ENCODE measurements at places on chromosomes 2 and 18. TPM values are rescaled to one million over a fixed set of nuclear protein-coding genes. Genes with fewer than 3 reads are reported as not detected.

- DNase-seq: no peak
Observed at GRCh38 chr18:10685484-10685883, 159.7 kb downstream of the NAPG start.

Gene C2orf15
- total RNA-seq: 0.65 TPM

Gene ABHD1
- 0.09 TPM for total RNA-seq

DNA sequence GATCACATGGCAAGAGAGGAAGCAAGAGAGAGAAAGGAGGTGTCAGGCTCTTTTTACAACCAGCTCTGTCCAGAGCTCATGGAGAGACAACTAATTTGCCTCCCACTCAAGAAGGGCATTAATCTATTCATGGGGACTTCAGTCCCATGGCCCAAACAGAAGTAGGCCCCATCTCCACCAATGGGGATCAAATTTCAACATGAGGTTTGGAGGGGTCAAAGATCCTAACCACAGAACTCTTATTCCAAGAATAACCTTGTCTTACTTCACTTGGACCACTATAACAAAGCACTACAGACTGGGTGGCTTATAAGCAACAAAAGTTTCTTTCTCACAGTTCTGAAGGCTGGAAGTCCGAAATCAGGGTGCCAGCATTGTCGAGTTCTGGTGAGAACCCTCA lies 31.8 kb downstream of the GRB14 start:
- no peak for DNase-seq

DNA sequence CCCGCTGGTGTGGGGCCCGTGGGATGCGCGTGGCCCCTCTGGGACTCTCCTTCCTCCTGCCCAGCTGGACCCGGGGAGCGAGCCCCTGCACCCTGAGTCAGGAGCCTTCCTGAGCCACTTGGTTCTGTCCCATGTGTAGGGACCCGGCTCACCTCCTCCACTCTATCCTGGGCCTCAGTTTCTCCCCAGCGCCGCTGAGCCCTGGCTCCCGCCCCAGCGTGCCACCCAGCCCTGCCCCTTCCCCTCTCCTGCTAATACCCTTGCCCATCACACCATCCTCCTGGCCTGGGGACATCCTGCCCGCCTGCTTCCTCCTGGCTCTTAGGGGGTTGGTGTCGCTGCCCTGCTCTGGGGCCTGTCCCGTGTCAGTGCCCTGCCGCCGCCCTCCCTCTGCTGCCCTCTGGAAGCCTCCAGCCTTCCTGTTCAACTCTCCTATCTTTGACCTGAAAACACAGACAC lies 24.8 kb downstream of the GPC1 start:
- no peak for DNase-seq

Gene G6PC2
- total RNA-seq: not detected

Gene GDF7
- total RNA-seq: 5.0 TPM

Gene C2orf66
- not detected for total RNA-seq

Gene ANKRD30B
- not detected for total RNA-seq

Gene AGXT
- 254 TPM for total RNA-seq

DNA sequence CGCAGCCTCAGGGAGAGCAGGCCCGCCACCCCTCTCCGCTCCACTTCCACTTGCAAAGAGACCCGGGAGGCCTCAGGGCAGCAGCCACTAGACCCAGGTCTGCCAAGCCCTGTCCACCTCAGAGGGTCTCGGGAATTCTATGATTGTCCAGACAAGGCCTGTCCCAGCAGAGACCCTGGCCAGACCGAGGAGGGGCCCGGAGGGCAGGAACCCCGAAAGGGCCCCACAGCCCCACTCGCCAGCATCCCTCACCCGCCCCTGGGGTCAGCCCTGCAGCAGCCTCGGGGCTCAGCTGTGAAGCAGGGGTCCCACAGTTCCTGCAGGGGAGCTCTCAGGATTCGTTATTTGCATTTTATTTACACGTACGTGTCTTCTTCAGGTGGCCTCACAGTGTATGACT lies 269.5 kb downstream of the EIPR1 start:
- DNase-seq: no peak

GRCh38 chr2:201668402-201668910 lies 25.2 kb upstream of the TMEM237 start:
- no peak for DNase-seq

- DNase-seq: peak; percentile 55
Observed at GRCh38 chr2:238139196-238140039, 950 bp downstream of the KLHL30 start.

Gene DYNC1I2
- total RNA-seq: 29.9 TPM

- no peak for DNase-seq
Observed at GRCh38 chr2:37842732-37843440, 82.2 kb upstream of the RMDN2 start.

- DNase-seq: no peak
Observed at GRCh38 chr2:119853777-119854399, 94.2 kb downstream of the PTPN4 start.

Gene GPR155
- 9.4 TPM for total RNA-seq

- no peak for DNase-seq
Observed at GRCh38 chr18:34767601-34768027, 57.5 kb downstream of the DTNA start.

- DNase-seq: no peak
Observed at GRCh38 chr2:202780514-202781021, 91.0 kb downstream of the ICA1L start.

DNA sequence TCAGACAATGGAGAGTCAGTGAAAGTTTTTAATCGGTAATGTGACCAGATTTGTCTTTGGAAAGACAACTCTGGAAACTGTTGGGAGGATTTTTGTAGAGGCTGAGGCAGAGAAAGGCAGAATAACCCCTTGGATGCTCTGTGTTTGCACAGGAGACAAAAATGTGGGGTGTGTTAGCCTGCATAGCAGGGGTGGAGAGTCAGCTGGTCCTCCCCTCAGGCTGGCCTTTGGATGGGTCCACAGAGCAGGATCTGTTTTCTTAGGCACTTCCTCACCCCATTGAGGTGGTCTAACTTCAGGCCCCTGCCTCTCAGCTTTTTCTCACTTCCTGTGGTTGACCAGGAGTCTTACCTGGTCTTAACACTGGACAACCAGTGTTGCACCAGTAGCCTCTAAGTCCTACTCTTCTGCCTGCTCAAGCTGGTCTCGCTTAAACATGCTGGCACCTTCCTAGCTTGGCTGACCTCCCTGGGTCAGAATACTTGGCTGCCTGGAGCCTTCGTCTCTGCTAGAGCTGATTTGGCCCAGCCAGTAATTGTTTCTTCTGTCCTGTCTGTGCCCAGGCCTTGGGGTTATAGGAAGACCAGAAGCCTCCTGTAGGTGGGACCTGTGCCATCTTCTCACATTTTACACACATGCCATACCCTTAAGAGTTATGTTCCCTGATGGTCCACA lies 259.8 kb upstream of the RASGRP3 start:
- no peak for DNase-seq

- no peak for DNase-seq
Observed at GRCh38 chr18:58805467-58806187, 59.0 kb upstream of the ZNF532 start.

DNA sequence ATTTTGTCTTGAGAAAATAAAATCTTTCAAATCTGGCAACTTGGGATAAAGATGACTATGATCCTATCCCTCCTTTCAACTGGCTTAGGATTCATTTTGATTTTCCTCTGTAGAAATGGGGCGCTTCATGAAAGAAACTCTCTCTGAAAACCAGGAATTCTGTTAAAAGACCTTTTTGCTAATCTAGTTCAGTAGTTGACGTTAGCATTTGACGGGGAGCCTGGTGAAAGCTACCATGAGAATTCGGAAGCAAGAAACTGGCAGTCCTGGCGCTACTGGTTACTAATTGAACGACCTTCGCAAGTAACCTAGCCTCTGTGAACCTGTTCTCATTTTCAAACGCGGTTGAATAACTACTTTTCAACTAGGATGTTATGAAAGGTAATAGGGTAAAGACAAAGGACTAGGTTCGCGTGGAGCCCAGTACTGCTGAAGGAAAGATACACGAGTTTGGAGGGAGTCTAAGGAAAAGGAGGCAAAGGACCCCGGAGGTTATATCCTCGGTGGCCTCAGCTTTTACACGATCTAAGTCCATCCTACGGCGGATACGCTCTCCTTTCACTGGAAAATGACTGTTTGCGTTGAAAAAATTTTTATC lies 604 bp upstream of the STK11IP start:
- no peak for DNase-seq

Gene SNORC
- total RNA-seq: 12.3 TPM

DNA sequence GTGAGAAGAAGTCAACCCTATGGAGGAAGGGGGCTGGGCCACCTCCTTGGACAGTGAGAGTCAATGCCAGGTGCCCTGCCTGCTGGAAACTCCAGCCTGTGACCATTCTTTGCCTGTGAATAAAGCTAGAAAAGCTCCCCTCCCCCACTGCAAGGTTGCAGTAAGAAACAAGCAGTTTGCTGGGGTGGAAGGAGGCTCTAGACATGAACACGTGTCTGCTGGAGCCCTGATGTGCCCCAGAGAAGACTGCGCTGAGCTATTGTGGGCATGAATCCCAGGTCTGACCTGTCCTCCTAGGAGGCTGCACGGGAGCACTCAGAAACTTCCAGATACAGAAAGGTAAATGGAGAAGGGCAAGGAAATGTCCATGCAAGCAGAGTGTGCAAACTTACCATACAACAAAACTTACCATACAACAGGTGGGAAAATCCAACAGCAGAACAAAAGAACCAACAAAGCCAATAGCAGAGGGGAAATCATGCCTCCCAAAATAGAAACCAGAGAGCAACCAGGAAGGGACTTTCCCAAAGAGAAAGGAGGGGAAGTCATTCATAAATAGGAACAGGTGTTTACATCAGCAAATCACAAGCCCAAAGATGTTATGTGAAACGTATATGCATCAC lies 278.7 kb downstream of the BCL2 start:
- DNase-seq: no peak

DNA sequence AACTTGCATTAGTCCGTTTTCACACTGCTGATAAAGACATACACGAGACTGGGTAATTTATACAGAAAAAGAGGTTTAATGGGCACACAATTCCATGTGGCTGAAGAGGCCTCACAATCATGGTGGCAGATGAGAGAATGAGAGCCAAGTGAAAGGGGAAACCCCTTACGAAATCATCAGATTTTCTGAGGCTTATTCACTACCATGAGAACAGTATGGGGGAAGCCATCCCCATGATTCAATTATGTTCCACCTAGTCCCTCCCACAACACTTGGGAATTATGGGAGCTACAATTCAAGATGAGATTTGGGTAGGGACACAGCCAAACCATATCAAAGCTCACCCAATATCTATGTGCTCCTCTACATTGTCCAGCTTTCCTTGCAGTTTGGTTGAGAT lies 16.0 kb upstream of the SERPINE2 start:
- DNase-seq: no peak

Gene FHOD3
- 1.3 TPM for total RNA-seq

- DNase-seq: peak; percentile 32
Observed at GRCh38 chr2:128446874-128447537, 128.3 kb upstream of the HS6ST1 start.

Gene LBX2
- 0.84 TPM for total RNA-seq

Measured in liver (tissue), 10 donors.